Airway epithelial cell (primary cell): ENCODE measurements at places on chromosomes 3 and 15. TPM values are rescaled to one million over a fixed set of nuclear protein-coding genes. Genes with fewer than 3 reads are reported as not detected.

The CEP152 gene
- 3.2 and 5.6 TPM in 2 replicates for total RNA-seq

The KLHL6 gene
- total RNA-seq, result 0.05 and 0.07 TPM in 2 replicates

The ABCC5 gene
- total RNA-seq, result 19.2 and 23.5 TPM in 2 replicates

The PLSCR2 gene
- total RNA-seq, result not detected in 2 replicates

The CPEB1 gene
- total RNA-seq, result not detected in 2 replicates

The TBCCD1 gene
- total RNA-seq, result 9.1 and 9.7 TPM in 2 replicates

The CKMT1A gene
- total RNA-seq, result 195 and 240 TPM in 2 replicates

The RBSN gene
- total RNA-seq, result 11.4 and 17.0 TPM in 2 replicates

The KY gene
- total RNA-seq, result not detected in 2 replicates

The PP2D1 gene
- total RNA-seq, result not detected in 2 replicates

The PAK6 gene
- 36.9 and 39.2 TPM in 2 replicates for total RNA-seq

The TRPM1 gene
- 0.07 TPM in 1 of 2 replicates, not detected in the other for total RNA-seq

The CCR4 gene
- not detected in 2 replicates for total RNA-seq

The SATB1 gene
- 2.1 and 6.0 TPM in 2 replicates for total RNA-seq

The NEK10 gene
- 0.71 TPM in 1 of 2 replicates, not detected in the other for total RNA-seq

The P2RY13 gene
- not detected in 2 replicates for total RNA-seq

The GATM gene
- total RNA-seq, result 0.37 and 1.2 TPM in 2 replicates

The ZDHHC19 gene
- total RNA-seq, result not detected in 2 replicates

The CFAP20DC gene
- total RNA-seq, result 9.4 and 11.1 TPM in 2 replicates

The CFAP100 gene
- not detected in 2 replicates for total RNA-seq

The IQCH gene
- 1.6 and 2.6 TPM in 2 replicates for total RNA-seq

The CPN2 gene
- not detected in 2 replicates for total RNA-seq

The IMPG2 gene
- 0.05 and 0.07 TPM in 2 replicates for total RNA-seq

The SLC12A8 gene
- 5.4 and 8.0 TPM in 2 replicates for total RNA-seq

The SEMA3G gene
- 0.21 and 0.79 TPM in 2 replicates for total RNA-seq

The SLC12A1 gene
- total RNA-seq, result not detected in 2 replicates

The GOLGA8R gene
- total RNA-seq, result 0.21 and 0.60 TPM in 2 replicates

The LNP1 gene
- total RNA-seq, result 2.6 and 3.1 TPM in 2 replicates

The LRRC31 gene
- total RNA-seq, result not detected in 2 replicates

The SNX22 gene
- total RNA-seq, result 0.05 and 0.35 TPM in 2 replicates

The IGDCC3 gene
- total RNA-seq, result not detected in 2 replicates

The RARRES1 gene
- total RNA-seq, result 2.1 TPM in 1 of 2 replicates, not detected in the other

The PTX3 gene
- 0.37 and 0.49 TPM in 2 replicates for total RNA-seq

The NUP210 gene
- total RNA-seq, result 0.21 TPM in 1 of 2 replicates, not detected in the other

The DYNLT2B gene
- total RNA-seq, result 25.3 and 28.9 TPM in 2 replicates

The MEIS2 gene
- total RNA-seq, result 6.3 and 10.1 TPM in 2 replicates

The TUSC7 gene
- not detected in 2 replicates for total RNA-seq
